ENCODE measurements at places on chromosomes 5 and 9.

- no peak for DNase-seq
Observed at GRCh38 chr5:169099801-169100734, 200.9 kb downstream of the SLIT3 start.

DNA sequence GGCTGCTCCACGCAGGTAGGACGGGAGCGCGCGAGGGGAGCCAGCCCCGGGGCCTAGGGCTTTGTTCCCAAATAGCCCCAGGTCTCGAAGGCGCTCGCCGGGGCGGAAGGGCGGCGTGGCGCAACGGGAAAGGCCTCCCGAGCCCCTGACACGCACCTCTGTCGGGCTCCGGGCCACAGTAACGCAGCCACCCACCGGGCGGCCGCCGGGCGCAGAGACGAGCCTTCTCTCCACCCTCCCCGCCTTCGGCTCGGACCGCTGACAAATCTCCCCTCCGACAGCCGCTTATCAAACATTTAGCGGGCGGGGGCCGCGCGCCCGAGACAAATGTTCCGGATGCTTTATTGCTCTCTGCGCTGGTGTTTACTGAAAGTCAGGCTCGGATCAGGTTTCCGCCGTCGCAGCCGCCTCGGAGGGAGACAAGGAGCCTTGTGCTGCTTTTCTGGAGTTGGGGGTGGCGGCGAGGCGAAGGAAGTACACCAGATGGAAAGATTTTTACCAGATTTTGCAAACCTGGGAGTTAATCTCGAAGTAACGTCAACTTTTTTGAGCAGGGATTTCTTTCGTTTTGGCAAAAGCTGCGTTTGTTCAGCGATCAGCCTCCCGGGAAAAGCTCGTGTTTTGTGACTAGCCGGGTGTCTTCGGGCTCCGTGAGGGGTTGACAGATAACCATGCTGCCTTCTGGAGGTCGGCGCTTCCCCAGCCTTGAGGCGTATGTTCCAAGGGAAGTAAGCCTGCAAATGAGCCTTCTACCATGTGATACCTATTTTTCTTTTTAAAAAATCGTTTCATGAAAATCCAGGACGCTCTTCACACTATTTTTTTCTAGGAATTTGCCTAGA is 950 bp downstream of the RGMB start:
- DNase-seq = peak; percentile 59

DNA sequence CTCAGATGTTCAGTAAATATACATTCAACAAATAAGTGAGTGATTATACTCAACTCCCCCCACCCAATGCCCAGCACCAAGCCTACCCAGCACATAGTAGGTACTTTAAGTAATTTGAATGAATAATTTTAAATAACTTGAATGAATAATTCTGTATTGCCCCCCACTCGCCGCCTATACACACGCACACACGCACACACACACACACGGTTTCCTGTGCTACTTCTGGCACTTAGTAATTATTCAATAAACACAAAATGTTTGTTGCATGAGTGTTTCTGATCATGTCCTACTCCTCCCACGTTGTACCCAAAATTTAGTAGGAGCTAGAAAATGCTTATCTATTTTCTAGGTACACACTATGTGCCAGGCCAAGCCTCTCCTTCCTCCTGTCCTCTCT is 16.2 kb downstream of the PCDH12 start:
- no peak for DNase-seq

DNA sequence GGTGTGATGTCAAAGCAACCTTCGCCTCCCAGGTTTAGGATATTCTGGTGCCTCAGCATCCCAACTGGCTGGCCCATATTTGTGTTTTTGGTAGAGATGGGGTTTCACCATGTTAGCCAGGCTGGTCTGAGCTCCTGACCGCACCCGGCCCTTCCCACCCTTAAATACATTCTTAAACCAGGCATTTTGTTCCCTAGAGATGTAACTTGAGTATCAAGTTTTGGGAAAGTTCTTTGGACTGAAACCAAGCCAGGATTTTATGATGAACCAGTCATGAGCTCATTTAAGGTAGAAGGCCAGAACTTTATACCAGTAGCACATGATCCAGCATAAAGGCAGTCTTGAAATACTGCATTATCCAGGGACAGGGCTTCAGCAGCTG is 3.5 kb downstream of the RPL7A start:
- no peak for DNase-seq

GRCh38 chr9:38346811-38347210 is 45.7 kb upstream of the ALDH1B1 start:
- no peak for DNase-seq

DNA sequence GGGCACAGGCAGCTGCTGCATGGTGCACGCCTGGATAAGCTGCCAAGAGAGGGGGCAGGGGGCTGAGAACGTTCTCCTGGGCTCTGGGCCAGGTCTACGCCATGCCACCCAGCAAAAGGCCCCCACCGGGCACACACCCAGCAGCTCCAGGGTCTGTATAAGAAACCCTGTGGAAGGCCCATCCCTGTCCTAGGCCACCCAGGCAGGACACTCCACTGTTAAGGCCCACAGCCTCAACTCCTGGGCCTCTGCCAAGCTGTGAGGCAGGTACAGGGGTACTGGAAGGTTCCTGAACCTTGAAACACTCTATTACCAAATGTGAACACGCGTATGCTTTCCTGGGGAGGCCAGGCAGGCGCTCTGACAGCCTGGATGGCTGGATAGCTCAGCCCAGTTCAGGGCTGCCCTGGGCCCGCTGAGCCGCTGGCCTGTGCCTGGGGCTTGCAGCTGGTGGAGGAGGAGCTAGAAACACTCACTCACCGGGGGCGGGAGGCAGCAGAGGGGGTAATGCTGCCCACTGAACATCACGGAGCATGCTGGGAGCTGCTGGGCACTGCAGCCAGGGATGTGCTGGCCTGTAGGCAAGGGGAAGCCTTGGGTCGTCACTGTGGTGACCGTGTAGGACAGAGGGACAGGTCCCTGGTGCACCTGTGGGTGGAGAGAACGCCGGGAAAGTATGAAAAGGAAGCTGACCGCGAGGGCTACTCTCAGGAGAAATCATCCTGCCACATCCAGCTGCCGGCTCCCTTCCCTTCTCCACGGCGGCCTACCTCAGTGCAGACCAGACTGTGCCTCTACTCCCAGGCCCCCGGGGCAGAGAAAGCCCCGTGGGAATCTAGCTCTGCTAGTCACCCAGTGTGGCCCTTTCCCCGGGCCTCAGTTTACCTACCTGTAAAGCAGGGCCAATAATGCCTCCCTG is 6.0 kb downstream of the RNF44 start:
- no peak for DNase-seq

- DNase-seq = peak; percentile 27
Observed at GRCh38 chr5:126624534-126624933, 23.8 kb downstream of the PHAX start.
